Mucosa of gallbladder (tissue), 1 donor: ENCODE measurements at places on chromosomes 6 and 20. TPM values are rescaled to one million over a fixed set of nuclear protein-coding genes. Genes with fewer than 3 reads are reported as not detected.

GRCh38 chr6:117989086-117989485, 82.0 kb downstream of the SLC35F1 start:
- no peak for DNase-seq

DNA sequence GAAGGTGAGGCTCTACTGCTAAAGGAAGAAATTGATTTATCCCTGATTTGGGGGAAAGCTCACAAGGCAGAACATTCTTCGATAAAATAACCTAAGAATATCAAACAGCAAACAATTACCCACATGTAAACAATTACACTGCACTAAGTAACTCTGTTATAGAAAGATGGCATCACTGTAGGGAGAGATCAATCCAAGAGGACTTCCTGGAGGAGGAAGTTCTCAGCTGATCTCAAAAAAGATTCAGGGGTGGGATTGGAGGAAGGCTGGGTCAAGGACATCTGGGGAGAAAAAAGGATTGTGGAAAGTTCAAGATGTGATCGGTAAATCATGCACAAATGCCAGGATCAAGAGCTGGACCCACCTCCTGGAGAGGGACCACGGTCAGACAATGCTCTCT, 361.0 kb upstream of the SULF2 start:
- no peak for DNase-seq

GRCh38 chr6:31308845-31309175, 36.9 kb upstream of the HLA-C start:
- DNase-seq: no peak

DNA sequence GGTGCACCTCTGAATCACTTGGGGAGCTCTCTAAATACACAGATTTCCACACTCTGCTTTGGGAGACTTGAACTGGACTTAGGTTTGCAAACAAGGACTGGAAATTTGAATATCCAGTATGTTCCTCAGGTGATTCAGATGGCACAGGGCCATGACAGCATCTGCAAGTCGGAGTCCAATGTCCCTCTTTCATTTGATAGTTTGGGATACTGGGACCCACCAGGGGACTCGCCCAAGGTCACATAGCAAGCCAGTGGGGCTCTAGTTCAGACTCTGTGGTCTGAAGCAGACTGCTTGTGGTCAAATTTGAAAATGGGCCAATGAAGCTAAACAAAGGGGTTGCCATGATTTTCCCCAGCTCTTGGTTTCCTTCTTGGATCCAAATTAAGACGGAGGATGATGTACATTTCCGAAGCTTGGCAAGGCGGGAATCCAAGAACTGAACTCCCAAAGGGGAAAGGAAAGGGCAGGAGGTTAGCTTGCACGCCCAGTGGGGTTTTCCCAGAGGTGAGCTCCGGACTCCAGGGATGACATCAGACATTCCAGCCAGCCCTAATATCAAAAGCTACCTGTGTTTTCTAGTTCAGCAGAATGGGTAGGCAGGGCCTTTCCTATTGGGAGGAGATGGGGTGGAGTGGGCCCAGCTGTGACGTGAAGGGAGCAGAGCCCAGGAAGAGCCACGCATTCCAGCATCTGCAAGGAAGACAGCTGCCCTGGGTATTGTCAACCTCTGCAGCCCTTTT, 3.4 kb upstream of the SYS1 start:
- peak; percentile 71 for DNase-seq

GRCh38 chr6:111013144-111013915, 31.5 kb downstream of the RPF2 start:
- DNase-seq: no peak

DNA sequence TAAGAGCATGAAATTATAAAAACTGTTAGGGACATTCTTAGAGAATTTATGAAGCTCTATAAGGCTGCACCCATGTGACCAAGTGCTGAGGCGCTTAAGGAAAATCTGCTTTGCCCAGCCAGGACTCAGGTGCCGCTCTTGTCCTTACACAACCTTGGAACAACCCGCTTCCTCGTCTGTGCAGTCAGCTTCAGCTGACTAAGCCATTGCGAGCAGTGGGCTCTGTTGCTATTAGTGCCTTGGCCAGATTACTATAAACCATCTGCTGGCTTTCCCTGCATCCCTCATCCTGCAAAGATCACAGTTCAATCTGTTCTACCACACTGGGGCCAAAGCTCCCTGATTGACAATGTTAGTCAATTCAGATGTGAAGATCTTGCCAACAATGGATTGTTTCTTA, 89.1 kb upstream of the E2F3 start:
- DNase-seq: no peak

DNA sequence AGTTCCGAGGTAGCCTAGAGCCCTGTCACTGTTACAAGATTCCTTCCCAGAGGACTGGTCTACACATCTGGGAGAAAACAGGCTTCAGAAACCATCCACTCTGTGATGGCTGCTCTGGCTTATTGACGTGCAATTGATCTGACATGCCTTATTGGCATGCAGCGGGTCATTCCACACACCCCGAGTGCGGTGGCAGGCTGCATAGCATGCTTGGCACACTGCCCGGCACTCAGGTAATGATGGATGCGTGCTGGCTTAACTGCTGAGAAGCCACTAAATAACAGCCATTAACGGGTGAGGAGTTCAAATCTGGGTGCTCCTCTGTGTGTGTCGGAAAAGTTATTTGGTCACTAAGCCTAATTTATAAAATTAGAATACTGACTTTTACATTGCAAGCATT, 67.9 kb upstream of the CDH4 start:
- DNase-seq: no peak

DNA sequence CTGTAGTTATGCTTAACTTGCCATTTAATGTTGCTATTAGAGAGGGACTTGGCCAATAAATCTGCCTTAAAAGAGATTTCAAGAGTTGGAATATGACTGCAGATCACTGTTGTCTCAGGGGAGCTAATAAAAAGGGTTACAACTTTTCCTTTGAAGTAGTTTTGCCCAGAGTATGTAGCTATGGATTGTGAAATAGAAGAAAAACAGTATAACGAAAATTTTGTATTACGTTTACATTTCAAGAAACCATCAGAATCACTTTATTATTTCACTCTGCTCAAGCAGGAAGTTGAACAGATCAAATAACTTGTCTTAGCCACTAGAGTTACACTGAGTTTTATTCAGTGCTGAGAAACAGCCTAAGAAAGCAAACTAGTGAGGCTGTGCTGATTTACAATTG, 3.0 kb upstream of the ZSCAN26 start:
- no peak for DNase-seq

DNA sequence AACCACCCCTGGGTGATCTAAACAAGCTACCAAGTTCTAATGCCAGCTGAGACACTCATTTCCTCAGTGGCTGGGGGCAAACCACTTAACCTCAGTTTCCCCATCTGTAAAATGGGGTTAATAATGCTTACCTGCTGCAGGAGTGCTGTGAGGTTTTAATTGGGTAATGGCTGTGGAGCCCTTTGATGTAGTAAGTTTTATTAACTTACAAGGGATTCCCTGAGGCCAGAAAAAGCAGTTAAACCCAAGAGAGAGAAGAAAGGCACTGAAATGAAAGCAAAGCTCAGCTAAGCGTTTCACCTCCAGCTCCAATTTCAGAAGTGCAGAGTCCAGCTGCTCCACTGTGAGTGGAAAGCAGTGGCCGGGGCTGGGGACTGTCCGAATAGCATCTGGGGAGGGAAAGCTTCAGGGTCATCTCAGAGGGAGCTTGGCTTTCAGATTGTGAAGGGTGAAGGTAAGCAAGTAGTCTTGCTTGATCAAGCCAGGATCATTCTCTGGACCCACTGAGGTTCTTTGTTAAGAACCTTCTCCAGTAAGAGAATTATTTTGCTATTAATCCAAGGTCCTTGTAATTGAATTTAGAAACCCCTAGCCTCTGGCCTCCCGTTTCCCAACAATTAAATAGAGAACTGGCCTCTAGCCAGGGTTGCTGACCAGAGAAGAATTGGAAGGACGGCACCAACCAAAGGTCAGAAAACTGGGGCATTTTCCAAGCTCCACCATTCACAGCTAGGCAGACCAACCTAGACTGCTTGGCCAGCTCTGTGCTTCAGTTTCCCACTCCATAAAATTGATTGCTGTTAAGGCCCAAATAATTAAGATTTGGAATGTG, 20.9 kb upstream of the TCP11 start:
- DNase-seq: no peak

DNA sequence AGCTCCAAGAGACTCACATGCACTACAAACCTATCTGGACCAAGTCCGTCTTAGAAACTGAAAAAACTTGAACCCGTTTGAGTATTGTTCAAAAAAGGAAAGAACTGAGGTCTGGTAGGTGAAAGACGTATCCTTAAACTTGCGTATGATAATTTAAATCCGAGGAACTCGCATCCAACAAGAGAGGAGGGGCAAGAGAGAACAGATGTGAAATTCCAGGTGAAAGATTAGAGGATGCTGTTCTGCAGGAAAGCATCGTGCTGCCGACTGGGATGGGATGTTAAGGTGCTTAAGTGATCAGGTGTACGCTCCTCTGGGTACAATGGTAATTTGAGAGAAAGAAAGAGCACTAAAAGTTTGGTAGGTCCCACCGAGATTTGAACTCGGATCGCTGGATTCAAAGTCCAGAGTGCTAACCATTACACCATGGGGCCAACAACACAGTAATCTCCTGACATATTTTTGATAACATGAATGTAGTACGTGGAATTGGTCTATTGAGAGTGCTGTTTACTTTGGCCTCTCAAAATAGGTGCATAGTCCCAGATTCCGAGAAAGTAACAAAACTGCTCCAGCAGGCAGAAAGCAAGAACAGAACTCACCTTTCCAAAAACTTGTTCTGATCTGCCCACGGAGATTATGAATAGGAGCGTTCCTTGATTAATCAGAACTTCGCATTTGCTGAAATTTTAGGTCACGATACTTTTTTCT, 53.5 kb upstream of the BTN3A2 start:
- DNase-seq: peak; percentile 49

- peak; percentile 48 for DNase-seq
Measured at GRCh38 chr6:6008648-6009421, 2.1 kb upstream of the NRN1 start.

GRCh38 chr6:11413117-11413687, 124.3 kb upstream of the TMEM170B start:
- no peak for DNase-seq

- DNase-seq: no peak
Measured at GRCh38 chr6:19805129-19805481, 32.1 kb upstream of the ID4 start.

GRCh38 chr6:71967436-71967835, 81.1 kb downstream of the RIMS1 start:
- DNase-seq: no peak

GRCh38 chr6:89411145-89412070, 665 bp downstream of the RRAGD start:
- peak; percentile 14 for DNase-seq

DNA sequence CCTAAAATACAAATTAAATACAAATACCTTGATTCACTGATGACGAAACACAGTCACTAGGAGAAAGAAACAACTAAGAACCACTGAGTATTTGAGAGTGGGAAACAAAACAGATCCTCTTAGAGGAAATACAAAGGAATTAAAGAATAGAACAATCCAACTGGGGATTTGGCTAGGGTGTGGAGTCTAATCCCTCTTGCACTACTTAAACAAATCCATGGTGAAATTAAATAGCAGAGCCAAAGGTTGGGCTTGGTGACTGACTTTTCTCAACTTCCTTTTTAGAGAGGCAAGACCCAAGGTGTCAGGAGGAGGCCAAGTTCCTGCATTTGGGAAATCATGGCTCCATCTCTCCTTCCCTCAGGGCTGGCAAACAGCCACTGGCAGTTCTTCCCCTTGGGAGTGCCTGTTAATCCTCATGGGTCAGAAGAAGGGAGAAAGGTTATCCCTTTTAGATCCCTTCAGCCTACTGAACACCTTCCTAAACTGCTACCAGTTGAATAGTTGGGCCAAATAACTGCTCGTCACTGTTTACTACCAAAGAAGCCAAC, 101.2 kb upstream of the TRAF3IP2 start:
- DNase-seq: no peak

DNA sequence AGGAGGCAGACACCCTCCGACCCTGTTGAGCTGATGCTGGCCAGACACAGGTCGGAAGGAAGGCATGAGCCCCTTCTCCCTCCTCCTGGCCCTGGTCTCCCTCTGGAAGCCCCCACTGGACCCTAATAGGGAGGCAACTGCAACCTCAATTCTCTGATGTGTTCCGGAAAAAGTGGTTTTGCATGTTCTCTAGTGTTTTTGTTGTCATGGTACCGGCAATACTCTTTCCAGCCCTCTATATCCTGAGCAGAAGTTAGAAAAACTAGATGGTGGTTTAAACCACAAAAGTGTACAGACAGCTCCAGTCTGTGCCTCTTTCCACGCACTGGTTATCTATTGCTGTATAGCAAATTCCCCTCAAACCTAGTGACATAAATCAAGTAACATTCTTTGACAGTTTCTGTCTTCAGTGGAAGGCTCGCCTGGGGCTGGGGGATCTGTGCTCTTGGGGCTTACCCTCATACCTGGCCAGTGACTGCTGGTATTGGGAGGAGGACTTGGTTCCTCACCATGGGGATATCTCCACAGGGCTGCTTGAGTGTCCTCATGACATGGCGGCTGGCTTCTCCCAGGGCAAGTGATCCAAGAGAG, 37.0 kb downstream of the SYTL3 start:
- DNase-seq: no peak

DNA sequence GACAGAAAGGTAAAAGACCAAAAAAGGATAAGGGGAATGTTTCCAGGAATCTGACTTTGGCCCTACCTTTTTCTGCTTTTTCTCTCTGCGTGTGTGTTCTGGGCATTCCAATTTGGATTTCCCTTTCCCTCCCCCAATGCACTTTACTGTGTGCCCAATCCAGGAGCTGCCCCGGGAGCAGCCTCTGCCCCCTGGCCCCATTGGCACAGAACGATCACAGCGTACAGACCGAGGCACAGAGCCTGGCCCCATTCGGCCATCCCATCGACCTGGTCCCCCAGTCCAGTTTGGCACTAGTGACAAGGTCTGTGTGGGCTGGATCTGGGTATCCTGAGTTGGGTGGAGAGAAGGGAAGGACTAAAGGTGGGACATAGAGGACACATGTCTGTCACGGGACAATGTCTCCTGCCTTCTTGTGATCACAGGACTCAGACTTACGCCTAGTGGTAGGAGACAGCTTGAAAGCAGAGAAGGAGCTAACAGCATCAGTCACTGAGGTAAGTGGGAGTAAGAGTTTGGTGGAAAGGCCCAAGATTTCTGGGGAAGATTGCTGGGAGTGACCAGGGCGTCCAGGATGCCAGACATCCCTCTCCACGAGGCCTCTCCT, 14.6 kb downstream of the PRRC2A start:
- DNase-seq: no peak

DNA sequence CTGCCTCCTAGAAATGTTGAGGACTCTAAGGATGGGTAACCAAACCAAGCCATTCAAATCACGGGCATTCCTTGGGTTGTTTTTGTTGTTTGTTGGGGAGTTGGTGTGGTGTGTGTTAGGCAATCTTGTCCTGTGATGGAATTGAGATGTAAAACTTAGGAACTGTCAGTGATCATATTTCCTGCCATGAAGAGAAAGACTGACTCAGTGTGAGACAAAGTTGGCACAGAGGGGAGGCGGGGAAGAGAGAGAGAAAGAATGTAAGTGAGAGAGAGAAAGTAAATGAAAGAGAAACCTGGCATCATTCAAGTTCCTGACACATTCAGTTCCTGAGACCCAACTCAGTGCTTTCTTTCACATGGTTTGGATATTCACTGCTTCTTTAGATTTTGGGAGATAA, 21.6 kb upstream of the FBXO30 start:
- DNase-seq: no peak

TRIM40 gene
- total RNA-seq: not detected

RCAN2 gene
- total RNA-seq: 61.7 TPM

RAMACL gene
- 1.1 TPM for total RNA-seq

GSTA3 gene
- total RNA-seq: not detected

MC3R gene
- total RNA-seq: not detected

TBXT gene
- not detected for total RNA-seq

HSPA12B gene
- total RNA-seq: 5.4 TPM

GHRH gene
- total RNA-seq: not detected

PKIB gene
- total RNA-seq: 5.5 TPM

NTSR1 gene
- total RNA-seq: 0.40 TPM

LINC00237 gene
- total RNA-seq: not detected

WFDC12 gene
- total RNA-seq: not detected

MTG2 gene
- total RNA-seq: 38.0 TPM
